ENCODE measurements at places on chromosomes 7 and 10.

- no peak for DNase-seq
Observed at GRCh38 chr10:3225561-3225960, 53.0 kb upstream of the PITRM1 start.

DNA sequence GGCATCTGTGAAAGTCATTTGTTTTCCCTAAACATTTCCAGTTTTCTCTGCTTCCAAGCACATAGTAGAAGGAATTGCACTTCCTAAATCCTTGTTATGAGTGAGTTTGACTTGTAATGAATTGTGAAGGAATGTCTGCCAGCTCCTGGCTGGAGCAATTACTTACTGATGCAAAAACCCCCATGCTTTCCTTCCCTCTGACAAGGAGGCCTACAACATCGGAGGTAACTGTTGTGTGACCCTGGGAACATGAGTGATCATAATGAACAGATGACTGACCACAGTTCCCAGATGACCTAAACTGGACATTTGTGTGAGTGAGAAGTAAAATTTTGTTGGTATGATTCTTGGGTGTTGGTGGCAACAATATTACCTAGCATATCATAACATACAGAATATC lies 21.4 kb upstream of the CPVL start:
- no peak for DNase-seq

DNA sequence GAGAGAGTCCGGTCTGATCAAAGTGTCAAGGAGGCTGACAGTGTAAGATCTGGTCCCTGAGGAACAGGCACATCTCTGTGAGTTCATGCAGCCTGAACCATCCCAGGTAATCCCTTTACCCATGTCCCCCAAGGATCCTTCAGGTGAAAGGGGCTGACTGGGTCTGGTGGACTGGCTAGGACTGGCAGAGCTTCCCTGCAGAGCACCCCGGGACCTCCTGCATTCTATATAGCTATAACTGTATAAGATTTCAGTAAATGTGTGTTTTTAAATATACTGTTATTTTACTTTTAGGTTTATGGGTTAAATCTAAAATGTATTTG lies 246.8 kb downstream of the ELMO1 start:
- DNase-seq, result no peak

GRCh38 chr7:110867771-110868170 lies 223.2 kb upstream of the LRRN3 start:
- no peak for DNase-seq

- no peak for DNase-seq
Observed at GRCh38 chr10:64271508-64271907, 750.3 kb downstream of the REEP3 start.

DNA sequence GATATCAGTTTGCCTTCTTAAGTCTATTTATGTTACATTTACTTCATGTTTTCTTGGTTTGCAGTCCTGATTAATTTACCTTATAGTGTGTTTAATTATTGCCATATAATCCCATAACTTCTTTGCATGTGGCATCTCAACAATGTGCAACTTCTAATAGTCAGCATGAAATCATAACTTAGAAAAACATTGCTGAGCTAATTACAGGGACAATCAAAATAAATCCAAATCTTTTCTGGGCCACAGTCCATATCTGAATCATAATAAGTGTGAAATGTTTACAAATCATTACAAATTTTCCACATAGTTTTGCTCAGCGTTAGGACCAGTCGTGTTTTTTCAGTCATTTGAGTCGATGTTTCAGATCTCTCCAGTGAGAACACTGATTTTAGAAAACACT lies 29.1 kb upstream of the CABCOCO1 start:
- DNase-seq, result no peak

DNA sequence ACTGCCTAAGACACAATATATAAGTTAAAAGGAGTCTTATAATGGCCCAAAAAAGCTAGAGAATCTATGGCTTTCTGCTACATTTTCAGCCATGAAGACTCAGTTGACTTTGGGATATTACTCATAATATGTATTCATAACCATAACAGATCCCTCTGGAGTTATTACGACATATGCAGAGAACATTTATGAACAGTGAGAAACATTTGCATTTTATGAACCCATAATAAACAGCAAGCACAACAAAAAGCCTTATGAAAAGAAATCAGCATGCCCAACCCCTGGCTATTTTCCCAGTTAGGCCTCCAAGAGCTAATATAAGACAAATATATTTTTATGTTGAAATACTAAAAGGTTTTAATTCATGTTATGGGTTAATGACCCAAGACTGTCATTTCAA lies 52.4 kb downstream of the ARMH3 start:
- DNase-seq, result no peak

GRCh38 chr10:96416643-96417042 lies 57.8 kb upstream of the OPALIN start:
- no peak for DNase-seq

- no peak for DNase-seq
Observed at GRCh38 chr10:30557884-30558283, 71.7 kb downstream of the LYZL2 start.

DNA sequence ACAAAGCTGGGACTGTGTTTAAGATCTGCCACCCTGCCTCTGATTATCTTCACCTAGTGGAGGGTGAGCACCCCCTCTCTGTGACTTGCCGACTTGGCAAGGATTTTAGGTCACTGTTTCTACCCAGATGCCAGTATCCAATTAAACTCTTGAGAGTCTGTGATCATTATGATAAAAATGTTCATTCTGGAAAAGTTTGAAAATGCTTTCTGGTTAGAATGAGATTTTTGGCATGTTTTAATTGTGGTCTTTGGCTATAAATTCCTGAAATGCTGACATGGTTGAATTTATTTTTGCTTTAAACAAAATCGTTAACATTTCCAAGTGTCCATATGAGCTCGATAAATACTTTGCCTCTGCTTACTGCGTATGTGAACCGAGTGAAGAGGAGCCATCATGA lies 221.4 kb downstream of the BICC1 start:
- no peak for DNase-seq

GRCh38 chr7:6706666-6707407 lies at the start of gene ZNF12:
TSS of gene ZNF12 (minus strand) at chr7:6706947. CDS start at chr7:6705173, 1,774 bp downstream.
- peak; percentile 46 for DNase-seq

All from NCI-H2029 treated with DMSO at 0.1 percent for 48 hours (cell line).